ENCODE measurements at places on chromosomes 6 and 20. TPM values are rescaled to one million over a fixed set of nuclear protein-coding genes. Genes with fewer than 3 reads are reported as not detected.

Gene ENPP5
- total RNA-seq, result 0.71 TPM

Gene CUL7
- total RNA-seq, result 9.3 TPM

Gene CALHM4
- total RNA-seq, result not detected

Gene BCKDHB
- total RNA-seq, result 15.7 TPM

Gene DBNDD2
- total RNA-seq, result 141 TPM

Gene HLA-DMA
- total RNA-seq, result 16.1 TPM

Gene PAK5
- not detected for total RNA-seq

DNA sequence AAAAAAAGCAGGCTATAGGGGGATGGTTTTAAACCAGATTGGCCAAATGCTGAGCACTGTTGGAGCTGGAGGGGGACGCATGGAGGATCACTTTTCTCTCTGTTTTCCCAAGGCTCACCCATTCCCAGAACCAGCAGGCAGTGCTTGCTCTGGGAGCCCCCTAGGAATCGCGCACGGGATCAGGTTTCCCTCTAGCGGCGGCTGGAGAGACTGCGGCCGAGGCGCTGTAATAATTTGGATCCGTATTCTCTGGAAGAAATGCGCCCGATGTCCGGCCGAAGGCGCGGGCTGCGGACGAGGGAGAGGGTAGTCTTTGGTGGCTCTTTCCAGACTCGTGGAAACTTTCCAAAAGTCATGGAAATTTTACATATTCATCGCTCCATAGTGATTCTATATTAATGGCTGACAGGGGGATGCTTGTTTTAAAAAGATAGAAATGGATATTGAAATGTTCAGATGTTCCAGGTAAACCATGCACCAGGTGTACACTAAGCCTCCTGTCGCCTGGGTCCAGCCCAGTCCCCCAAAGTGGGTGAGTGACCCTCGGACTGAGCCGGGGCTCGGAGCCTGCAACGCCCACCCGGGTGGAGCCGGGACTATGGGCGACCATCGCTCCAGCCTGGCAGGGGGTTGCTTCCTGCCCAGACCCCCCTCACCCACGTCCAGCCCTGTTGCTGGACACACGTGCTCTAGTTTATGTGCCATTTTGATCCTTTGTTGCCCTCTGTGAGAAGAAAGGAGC is 78.7 kb upstream of the PHACTR3 start:
- peak; percentile 84 for DNase-seq

DNA sequence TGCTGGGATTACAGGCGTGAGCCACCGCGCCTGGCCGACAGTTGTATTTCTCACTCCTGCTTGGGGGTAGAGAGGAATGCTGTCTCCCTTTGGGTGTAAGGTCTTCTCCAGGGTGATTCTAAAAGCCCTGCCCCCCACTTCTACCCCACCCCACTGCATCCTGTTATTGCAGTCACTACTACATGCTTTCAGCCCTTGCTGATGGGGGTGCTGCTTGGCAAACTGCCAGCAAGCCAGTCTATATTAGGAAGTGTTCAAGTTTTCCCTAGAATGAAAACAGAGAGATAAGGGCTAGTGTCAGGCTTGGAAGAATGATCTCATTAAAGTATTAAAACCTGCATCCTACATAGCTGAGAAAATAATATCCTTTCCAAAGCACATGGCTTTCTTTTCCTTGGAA is 31.3 kb downstream of the TTI1 start:
- no peak for DNase-seq

DNA sequence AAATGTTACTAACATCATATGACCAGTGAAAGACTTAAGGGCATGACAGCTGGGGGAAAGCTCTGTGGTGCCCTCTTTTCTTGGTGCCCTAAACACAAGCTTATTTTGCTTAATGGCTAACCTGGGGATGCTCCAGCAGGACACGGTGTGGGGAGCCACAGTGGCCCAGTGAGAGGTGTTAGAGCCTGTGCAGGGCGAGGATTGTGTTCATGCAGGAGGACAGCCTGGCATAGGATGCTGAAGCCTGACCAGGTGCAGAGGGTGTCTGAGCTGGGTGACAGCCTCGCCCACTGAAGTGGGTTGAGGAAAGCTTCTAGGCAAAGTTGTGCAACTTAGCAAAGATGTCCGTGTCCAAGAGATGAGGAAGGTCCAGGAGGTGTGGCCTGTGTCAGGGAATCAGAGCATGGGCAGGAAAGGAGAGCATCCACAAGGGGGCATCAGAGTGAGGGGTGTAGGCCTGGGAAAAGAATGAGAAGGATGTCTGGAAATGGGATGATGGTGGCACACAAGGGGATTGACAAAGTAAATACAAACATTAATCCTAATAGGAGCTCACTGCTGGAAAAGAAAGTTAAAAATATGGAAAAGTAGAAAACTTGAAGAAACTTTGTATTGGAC is 33.9 kb downstream of the SLC17A4 start:
- DNase-seq, result no peak

- DNase-seq, result no peak
These were observed 204.2 kb downstream of the BCAS1 start for GRCh38 chr20:53865901-53866793.

DNA sequence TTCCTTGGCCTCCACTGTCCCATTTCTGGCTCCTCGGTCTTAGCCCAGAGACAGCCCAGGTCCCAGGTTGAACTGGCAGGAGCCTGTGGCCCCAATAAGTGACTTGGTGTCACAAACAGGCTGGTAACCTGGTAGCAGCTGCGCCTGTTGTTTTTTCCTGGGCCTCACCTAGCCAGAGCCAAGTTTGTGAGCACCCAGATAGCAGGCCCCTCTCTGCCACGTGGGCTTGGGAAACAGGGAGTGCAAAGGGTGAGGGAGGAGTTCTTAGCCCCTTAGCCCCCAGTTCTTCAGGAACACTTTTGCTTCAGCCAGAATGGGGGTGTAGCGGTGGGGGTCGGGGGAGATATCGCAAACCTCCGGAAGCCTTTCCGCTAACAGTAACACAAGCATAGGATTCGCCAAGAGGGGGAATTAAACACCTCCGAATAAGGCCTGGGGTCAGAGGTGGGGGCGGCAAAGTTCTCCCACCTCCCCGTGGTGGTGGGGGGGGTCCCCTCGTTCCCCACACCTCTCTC is 760 bp downstream of the C6orf132 start:
- DNase-seq, result no peak

GRCh38 chr20:57043091-57043490 is 223.3 kb downstream of the BMP7 start:
- no peak for DNase-seq

DNA sequence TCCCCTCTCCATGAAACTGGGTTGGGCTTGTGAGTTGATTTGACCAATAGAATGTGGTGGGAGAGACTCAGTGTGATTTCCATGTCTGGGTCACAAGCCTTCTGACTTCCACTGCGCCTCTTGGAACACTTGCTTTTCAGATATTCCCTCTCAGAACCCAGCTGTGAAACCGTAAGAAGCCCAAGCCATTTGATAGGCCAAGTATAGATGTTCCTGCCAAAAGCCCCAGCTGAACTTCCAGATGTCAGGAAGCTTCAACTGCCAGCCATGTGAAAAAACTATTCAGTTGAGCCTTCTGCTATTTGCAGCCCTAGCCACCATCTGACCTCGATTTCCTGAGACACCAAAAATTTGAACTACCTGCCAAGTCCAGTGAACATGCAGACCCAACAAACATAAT is 387.8 kb upstream of the GJE1 start:
- no peak for DNase-seq

GRCh38 chr6:119565893-119566292 is 216.3 kb upstream of the MAN1A1 start:
- DNase-seq, result no peak

GRCh38 chr20:4195499-4195898 is 180.1 kb upstream of the RNF24 start:
- peak; percentile 43 for DNase-seq

DNA sequence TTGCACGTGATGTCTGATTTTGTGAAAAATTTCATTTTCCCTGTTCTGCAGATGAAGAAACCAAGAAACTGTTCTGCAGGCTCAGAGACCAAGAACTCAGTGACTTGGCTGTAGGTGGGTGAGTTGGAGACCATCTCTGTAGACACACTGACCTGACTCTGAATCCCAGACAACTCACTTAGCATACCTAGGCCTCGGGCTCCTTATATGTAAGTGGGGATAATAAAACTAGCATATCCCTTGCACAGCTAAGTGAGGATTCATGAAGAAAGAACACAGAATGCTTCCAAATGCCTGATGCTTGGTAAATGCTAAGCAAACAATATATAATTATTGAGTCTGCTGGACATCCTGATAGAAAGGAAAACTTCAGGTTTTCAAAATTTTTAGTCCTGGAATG is 70.8 kb downstream of the B3GAT2 start:
- no peak for DNase-seq

DNA sequence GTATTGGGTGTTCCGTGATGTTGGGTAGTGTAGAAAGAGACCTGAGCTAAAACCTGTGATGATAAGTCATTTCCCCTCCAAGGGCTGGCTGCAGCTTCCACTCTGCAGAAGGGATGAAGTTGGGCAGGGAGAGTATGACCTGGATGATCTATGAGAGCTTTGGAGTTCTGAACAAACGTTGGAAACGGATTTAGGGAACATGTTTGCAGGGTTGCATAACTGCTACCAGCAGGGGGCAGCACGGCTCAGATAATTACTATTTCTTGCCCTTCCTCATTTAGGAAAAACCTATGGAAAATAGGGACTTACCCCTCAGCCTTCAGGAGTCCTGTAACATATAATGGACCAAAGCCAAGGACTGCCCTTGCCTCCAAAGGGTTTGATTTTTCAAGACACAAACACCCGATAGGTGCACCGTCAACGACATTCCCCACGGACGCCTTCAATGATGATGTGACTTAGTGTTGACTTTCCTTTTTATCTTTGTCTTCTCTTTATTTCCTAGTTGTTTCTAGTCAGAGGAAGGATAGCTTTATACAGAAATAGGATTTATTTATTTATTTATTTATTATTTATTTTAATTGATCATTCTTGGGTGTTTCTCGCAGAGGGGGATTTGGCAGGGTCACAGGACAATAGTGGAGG is 164.9 kb upstream of the SASH1 start:
- no peak for DNase-seq

DNA sequence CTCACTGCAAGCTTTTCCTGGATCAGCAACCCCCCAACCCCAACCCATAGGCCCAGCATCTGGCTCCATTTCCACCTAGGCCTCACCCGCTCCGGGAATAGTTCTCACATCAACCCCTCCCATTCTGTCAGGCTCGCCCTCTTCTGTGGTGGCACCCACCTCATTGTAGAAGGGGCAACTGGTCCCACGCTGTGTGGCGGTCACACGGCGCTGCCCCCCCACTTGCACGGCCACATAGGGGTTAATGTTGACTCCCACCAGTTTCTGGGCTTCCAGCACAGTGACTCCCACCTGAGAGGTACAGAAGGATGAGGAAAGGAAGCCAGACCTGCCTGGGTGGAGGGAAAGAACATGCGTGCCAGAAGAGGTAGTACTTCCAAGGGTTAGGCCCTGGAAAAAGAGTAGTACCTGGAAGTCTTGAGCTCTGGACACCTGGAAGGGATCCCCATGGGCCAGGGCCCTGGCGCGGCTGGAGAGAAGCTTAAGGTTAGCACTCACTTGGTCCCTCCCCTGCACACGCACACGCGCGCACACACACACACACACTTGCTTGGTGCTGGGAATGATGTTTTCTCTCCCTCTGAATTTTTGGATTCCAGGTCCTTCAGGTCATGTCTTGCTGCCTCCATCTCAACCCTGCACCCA is 12.7 kb upstream of the SPAG4 start:
- DNase-seq, result peak; percentile 74

DNA sequence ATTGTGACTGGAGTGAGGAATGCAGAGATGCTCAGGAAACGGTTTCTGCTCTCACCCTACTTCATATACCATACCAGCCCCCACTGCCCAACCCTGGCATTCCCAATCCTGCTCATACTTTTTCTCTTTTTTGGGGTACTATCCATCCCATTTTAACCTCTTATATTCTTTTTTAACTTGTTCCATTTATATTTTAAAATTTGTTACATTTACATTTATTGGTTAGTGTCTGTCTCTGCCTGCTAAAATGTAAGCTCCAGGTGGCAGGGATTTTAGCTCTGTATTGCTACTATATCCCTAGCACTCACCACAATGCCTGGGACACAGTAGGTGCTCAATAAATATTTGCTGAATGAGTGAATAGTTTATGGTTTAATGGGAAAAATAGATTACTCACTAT is 8.1 kb downstream of the FERMT1 start:
- DNase-seq, result no peak

DNA sequence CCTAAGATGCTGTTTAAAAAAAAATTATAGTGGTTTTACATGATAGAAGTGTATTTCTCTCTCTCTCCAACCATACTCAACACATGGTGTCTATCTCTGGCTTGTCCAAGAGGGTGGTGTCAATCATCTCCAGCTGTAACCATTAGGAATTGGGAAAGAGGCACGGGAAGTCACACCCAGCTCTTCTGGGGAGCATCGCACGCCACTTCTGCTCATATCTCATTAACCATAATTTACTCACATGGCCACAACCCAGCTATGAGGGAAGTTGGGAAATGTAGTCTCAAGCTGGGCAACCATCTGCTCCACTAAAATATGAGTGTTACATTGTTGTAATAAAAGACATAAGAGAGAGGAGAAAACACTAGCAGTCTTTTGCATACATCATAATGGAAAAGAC is 30.4 kb upstream of the TSHZ2 start:
- no peak for DNase-seq

DNA sequence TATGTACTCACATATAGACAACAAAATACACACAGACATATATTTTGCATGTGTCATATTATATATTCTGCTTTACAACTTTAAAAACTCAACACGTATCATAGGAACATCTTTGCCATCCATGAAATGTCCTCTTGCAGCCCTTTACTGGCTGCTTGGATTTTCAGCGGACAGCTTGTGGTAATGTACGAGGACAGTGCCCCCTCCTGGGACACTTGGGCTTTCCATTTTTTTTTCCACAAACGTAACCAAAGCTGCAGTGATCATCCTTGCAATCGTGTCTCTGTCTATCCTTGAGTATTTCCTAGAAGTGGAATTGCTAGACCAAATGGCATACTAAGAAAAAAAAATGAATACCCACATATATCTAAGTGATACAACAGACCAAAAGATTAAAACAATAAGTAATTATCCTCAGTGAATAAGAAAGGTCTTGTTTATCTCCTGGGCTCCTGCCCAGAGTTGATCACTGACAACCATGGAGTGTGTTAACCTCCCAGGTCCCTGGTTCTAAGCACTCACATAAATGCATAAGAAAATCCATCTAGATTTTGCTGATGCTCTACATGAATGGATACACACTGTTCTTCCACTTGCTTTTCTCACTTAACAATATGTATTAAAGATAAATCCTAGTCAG is 18.1 kb downstream of the BPI start:
- DNase-seq, result no peak

- DNase-seq, result no peak
These were observed 54.2 kb downstream of the LHFPL5 start for GRCh38 chr6:35859367-35859766.

DNA sequence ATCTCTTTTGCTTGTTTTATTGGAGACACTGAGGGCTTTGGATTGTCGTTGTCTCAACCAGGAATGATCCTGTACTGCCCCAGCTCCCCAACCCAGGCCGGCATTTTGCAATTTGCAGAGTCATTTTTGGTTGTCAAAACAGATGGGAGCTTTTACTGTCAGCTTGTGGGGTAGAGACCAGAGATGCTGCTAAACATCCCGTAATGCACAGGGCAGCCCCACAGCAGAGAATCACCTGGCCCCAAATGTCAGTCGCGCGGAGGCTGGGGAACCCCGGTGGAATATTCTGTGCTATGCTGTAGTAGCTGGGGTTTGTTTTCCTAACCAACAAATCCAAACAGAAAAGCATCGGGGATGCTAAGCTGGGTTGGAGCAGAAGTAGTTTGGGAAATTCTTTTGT is 99.7 kb downstream of the TSHZ2 start:
- DNase-seq, result no peak

All from posterior vena cava (tissue), 2 donors.